ENCODE measurements at places on chromosomes 12 and 14. TPM values are rescaled to one million over a fixed set of nuclear protein-coding genes. Genes with fewer than 3 reads are reported as not detected.

GRCh38 chr14:96584907-96585671 lies 82.9 kb downstream of the PAPOLA start:
- no peak for DNase-seq

- no peak for DNase-seq
These were observed 414.3 kb downstream of the BCAT1 start for GRCh38 chr12:24534622-24535021.

GRCh38 chr14:103549361-103550311 lies 12.8 kb downstream of the BAG5 start:
- no peak for DNase-seq

DNA sequence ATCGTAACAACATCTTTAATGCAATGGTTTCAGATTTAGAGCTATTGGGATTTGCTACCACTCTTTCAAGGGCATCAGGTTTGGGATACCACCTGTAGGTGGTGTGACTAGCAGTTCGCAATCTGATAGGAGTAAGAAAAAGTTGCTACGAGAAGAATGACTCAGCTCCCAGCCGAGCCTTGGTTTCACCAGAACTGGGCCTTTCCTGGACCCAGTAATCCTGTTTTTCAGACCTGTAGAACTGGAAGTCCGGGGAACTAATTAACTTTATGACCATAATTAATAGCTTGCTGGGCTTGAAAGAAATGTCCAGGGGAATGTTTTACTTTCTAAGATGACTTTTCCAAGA lies 770 bp downstream of the ABHD4 start:
- DNase-seq: peak; percentile 73

GRCh38 chr12:127761880-127762279 lies 505.1 kb upstream of the TMEM132C start:
- DNase-seq: no peak

DNA sequence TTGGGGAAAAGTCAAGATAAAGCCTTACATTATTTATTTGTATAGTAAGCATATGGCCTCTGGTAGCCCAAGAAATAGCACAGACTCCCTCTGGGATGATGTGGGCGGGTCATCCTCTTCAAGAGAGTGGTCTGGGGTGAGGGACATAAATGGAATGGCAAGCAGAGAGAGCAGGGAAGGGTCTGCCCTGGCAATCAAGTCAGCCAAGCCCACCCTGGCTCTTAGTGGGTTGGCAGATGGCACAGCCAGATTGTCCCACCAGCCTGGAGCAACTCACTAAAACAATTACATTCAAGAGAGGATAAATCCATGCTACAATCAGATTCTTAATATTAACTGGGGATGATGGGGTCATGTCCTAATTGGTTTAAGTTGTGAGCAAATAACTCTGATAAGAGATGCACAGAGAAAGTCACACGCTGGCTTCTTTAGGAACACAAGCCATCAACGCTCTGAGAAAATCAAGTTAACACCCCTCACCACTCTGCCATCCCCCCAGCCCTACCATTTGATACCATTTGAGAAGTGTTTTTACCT lies 2.8 kb upstream of the PELI2 start:
- DNase-seq: no peak

GRCh38 chr14:79567306-79567705 lies 644.0 kb downstream of the DIO2 start:
- DNase-seq: no peak

GRCh38 chr12:49972641-49973360 lies at the start of gene AQP6:
TSS of gene AQP6 (plus strand) at chr12:49972947. CDS start at chr12:49973174, 227 bp downstream.
- DNase-seq: no peak

- no peak for DNase-seq
These were observed 595.6 kb upstream of the ATP2B1 start for GRCh38 chr12:90304231-90304630.

DNA sequence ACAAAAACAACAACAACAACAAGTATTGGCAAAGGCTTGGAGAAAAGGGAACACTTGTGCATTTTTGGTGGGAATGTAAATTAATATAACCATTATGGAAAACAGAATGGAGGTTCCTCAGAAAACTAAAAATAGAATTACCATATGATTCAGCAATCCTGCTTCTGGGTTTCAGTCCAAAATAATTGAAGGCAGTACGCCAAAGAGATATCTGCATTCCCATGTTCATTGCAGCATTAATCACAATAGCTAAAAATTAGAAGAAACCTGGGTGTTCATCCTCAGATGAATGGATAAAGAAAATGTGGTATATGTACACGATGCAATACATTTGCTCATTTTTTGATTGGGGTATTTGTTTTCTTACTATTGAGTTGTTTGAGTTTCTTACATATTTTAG lies 813.0 kb downstream of the NRXN3 start:
- DNase-seq: peak; percentile 90

DNA sequence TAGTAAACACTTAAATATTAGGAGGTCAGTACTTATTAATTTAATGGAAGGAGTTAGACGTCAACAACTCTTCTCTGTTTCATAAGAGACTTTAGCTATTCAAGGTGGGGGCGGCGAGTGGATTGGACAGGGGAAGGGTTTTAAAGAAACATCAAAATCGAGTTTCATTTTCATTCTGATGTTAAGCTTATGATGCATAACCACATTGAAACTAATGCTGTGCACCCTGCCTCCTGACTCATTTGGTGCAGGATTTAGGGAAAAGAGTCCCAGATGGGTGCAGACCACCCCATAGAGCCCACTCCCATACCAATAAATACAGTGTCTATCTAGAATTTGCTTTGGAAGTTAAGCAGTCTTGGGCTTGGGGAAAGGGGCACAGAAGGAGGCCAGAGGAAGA lies 7.4 kb downstream of the ZBTB39 start:
- DNase-seq: no peak

DNA sequence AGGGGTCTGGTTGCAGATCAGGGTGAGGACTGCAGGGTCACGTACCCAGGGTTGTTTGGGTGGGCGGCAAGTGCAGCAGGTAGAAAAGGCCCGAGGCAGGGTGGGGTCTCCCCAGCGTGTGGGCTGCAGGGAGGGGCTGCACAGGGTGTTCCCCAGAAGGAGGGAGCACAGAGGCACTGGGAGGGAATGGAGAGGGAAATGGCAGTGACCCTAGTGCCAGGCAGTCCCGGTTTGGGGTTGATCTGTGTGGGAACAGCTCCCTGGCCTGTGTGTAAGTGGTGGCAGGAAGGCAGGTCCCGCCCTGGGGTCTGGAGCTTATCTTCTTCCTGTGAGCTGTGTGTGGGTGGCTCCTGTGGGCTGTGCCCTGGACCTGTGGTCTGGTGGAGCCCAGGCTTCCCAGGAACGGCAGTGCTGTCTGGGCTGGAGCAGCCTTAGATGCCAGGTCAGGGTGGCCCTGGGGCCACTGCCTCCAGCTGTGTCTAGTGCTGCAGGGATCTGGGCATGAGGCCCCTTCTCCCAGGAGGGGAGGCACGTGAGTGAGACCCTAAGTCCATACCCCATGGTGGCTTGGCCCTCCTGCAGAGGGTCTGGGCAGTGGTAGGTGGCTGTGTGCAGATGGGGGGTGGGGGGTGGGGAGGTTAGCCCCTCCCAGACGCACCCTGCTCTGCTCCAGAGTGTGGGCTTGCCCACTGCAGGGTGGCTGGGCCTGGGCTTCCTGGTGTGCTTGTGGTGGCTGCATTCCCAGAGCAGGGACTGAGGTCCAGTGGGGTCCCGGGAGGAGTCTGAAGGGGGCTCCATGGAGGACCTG lies 363.5 kb downstream of the TMEM121 start:
- DNase-seq: no peak

DNA sequence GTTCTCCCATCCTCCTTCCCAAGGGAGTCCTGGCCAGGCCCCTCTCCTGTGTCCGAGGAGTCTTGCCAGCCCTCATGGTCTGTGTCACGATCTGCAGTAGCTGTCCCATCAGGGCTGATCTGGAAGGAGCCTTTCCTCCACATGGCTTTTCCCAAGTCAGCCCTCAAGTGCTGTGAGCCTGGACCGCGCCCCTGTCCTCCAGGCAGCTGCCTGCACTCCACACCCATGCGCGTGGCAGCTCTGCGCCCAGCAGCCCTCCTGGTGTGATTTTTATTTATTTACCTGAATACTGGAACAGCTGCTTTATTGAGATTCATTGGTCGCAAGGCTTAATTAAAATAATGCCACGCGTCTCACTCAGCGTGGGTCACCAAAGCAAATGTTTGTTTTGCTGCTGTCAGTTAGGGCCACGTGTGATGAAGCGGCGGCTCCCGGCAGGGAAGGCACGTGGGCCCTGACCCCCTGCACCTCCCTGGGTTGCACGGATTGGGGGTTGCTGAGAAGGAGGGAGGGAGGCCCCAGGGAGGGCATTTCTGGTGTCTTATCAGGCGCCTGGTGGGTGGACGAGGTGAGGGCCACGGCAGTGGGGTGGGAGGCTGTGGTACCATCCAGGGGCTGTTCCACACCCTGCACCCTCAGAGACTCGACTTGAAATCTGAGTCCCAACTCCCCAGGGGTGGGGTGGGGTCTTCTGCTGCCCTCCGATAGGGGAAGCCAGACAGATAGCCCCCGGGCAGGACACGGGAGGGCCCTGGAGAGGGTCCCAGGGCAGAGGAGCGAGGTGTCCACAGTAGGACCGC lies 206.3 kb upstream of the C14orf180 start:
- DNase-seq: no peak

The LBHD2 gene
- not detected for total RNA-seq

The ZBTB25 gene
- 11.1 TPM for total RNA-seq
